Sigmoid colon (tissue), 7 donors: ENCODE measurements at places on chromosomes 16 and 17.
A peak's percentile ranks its signal among the peaks of the same experiment; 100 is the strongest.

GRCh38 chr17:27591986-27592385 lies 39.0 kb upstream of the LGALS9 start:
- DNase-seq: no peak

- DNase-seq: no peak
Observed at GRCh38 chr17:82703036-82703745, 4.7 kb upstream of the RAB40B start.

GRCh38 chr16:69526831-69527655 lies 38.7 kb upstream of the NFAT5 start:
- DNase-seq: no peak

DNA sequence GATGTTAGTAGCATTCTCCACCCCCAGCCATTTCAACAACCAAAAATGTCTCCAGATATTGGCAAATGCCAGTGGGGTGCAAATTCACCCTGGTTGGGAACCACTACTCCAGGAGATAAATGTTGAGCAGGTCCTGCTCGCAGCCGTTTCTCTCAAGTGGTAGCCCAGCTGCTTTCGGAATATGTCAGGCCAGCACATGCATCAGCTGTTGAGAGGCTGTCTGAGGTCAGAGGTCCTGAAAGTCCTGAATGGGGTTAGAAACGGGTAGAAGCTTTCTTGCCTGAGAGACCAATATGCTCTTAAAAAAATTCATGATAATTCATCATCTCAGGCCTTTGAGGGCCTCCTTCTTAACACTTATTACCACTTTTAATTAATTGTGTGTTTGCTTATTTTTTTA lies 31.0 kb downstream of the TEKT5 start:
- DNase-seq: no peak

DNA sequence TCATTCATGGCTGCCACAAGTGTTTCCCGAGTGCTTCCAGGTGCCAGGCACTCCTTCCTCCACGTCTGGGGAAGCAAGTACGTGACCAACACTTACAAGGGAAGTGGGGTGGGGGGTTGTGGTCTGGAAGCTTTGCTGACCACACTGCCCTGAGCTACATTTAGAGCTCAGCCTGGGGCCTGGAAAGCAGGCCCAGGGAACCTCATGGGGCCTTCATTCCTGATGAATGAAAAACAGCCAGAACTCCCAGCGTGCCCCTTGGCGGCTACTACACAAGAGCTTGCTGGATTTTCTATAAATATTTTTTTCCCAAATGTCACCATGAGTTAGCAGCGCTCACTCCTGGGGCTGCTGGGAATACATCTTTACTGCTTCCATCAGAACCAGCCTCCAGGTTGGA lies 73.3 kb downstream of the ABCC12 start:
- DNase-seq: no peak

DNA sequence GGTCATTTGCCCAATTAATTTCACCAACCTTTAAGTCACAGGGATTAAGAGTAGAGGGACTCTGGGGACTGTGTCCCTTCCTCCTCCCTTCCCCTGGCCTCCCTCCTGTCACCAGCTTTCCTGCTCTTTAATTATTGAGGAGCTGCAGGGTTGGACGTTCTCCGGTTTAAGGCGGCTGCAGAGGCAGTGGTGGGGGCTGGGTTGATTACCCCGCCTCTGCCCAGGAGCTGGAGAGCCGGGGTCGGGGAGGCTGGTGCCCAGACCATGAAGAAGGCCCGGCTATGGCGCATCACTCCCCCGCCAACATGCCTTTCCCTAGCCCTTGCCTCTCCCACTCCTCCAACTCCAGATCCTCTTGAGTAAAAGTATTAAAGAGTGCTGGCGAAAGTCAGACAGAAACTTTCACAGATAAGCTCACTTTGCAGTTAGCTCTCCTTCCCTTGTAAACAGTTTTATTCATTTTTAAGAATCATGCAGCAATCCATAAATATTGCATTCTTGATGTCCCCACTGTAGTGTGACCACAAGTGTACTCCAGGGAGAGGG lies 1.1 kb upstream of the FOXJ1 start:
- DNase-seq: peak; percentile 40

DNA sequence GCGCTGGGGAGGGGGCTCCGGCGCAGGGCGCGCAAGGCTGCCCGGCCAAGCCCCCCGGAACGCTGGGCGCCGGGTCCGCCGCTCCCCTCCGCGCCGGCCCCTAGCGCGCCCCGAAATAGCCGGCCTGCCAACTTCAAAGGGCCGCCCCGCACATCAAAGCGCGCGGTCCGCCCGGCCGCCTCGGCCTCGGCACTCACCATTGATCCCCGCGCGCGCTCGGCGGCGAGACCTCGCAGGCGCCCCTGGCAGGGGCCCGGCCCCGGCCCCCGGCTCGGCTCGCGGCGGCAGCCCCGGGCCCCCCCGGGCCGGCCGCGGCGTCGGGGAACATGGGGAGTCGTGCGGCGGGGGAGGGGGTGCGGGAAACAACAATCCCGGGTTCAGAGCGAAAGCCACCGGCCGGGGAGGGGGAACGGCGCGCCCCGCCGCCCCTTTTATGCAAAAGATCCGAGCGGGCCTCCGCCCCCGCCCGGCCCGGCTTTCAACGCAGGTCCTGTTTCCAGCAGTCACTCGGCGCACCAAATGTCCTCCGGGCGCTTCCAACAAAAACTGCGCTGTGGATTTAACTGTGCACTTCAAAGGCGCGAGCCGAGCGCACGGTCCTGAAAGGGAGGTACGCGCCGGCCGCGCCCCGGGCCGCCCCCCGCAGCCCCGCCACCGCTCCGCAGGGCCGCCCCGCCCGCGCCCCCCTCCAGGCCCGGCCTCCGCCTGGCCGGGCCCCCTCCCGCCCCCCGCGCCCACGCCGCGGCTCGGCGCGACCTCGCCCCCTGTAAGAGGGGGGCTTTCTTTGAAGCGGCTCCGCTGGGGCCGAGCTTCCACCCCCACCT lies 608 bp downstream of the AXIN2 start:
- DNase-seq: peak; percentile 94
